Activated CD4-positive, alpha-beta T cell treated with anti-CD3 and anti-CD28 coated beads for 36 hours (primary cell): ENCODE measurements at places on chromosomes 3 and 15.

DNA sequence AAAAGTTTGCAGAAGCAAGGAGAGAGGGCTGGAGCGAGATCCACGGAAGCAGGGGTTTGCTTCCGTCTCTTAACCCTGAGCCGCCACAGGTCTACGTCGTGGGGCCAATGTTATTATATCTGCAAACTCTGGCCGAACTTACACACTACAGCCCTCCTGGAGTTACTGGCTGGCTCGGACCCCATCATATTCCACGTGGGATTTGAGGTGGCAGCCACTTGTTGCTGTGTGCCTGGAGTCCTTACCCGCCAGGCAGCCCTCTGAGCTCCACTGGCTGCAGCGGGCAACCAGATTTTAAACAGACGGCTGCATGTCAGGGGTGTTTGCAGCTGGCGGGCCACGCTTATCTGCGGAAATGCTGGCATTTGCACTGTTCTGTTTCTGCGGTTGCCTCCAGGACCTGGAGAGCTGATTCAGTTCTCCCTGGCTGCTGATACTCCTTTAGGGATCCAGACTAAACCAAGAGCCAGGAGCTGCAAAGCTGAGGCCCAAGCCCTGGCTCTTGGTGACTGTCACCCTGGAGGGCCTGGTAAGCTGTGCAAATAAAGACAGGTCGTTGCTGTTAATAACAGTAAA, 34.7 kb downstream of the TM2D3 start:
- DNase-seq: no peak

- DNase-seq: no peak
These were observed 561.2 kb upstream of the ALCAM start for GRCh38 chr3:104805508-104805907.

- DNase-seq: peak; percentile 9
These were observed 186.2 kb downstream of the GOLGA6L6 start for GRCh38 chr15:20355256-20355868.

DNA sequence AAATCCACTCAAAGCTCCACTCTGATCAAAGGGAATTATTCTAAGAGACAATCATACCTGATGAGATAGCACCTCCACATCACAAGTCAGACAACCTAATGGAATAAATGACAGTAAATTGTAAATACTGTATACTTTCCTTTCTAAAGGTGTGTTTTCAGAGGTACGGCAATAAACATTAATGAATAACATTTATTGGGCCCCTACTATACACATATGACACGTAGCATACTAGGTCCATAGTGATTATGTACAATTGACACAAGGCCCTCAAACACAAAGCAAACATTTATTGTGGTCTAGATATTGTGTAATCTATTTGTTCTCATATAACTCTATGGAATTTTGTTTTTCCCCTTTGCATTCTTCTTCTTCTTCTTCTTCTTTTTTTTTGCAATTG, 429.8 kb downstream of the FOXP1 start:
- DNase-seq: no peak

DNA sequence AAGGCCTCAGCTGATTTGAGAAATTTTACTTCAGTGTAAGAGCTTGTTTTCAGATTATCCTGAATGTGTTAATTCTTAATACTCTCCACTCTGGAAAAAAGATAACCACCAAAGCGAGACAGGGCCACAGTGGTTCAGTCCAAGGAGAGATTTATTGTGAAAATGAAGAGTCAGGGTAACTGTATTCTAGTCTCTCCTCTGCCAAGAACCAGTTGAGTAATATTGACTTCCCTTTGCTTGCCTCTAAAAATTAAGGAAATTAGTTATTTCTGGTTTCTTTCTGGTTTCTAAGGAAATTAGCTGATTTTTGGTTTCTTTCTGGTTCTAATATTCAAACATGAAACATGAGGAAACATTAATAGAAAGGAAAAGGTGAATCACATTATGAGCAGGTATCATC, 34.9 kb downstream of the PPP1R2 start:
- DNase-seq: no peak

DNA sequence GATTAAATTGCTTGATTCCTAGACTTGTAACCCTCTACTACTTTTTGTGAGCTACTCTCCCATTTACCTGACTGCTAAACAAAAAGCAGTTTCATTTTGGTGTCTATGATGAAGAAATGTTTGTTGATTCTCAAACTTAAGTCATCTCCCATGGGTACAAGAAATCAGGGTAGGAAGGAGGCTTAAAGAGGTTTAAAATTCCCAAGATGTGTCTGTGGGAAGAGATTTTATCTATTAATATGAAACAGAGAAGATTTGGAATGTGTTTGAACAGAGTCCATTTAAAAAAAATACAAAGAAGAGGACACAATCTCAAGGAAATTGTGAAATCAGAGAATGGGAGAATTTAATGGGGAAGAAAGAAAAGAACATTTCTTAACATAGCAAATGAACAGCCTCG, 14.8 kb downstream of the P3H2 start:
- no peak for DNase-seq

GRCh38 chr3:101255441-101255840, 64.9 kb downstream of the IMPG2 start:
- DNase-seq: no peak

GRCh38 chr3:191790934-191791333, 330.0 kb downstream of the PYDC2 start:
- DNase-seq: no peak

DNA sequence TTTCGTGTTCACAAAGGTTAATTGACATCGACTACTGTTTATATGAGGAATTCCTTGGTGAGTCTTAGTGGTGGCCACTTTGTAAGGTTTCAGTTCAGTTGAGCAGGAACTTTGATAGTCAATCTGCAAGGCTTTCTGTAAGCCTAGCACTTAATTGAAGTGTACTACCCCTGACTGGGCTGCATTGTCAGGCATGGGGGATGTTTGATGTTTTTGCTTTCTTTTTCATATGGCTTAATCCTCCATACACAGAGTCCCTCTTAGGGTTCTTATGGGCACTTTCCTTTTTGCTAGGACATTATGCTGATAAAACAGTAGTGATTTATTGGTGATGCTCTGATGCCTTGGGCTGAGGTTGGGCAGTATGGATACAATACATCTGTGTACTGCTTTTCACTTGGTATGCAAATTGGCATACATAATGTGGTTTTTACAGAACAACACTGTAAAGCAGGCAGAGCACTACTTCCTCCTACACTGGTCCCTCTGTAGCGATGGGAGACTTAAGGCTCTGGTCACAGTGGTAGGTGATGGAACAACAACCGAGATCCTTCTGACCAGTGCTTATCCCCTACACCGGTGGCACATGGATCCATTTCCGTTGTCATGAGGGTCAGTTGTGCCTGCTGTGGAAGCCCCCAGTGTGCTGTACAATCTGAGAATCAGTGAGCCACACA, 261.0 kb downstream of the MFSD1 start:
- DNase-seq: no peak

- no peak for DNase-seq
These were observed 33.3 kb downstream of the RLBP1 start for GRCh38 chr15:89187986-89188514.

- DNase-seq: no peak
These were observed 864 bp upstream of the NEO1 start for GRCh38 chr15:73051391-73051806.

GRCh38 chr3:30639937-30640336, 33.5 kb downstream of the TGFBR2 start:
- DNase-seq: no peak

GRCh38 chr3:94136133-94136532, 73.3 kb downstream of the NSUN3 start:
- DNase-seq: no peak

GRCh38 chr3:146469150-146470017, at the start of gene PLSCR2:
Gene PLSCR2 (minus strand): TSS chr3:146469561. CDS start chr3:146459904, 9,657 bp downstream.
- DNase-seq: peak; percentile 83

DNA sequence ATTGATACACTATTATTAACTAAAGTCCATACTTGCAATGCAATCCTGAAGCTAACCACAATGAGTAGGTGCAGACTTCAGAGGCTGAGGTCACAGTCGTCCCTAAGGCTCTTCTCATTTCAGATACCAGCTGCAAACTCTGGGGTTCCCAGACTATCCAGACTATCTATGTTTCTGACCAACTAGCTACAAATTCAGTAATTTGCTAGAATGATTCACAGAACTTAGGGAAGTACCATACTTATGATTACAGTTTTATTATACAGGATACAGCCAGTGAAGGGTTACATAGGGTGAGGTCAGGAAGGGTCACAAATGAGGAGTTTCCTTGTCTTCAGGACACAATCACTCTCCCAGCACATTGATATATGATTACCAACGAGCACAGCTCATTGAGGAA, 36.5 kb downstream of the PPM1L start:
- DNase-seq: no peak
